C1 segment of cervical spinal cord (tissue), 14 donors: ENCODE measurements at places on chromosomes 16 and 17.

DNA sequence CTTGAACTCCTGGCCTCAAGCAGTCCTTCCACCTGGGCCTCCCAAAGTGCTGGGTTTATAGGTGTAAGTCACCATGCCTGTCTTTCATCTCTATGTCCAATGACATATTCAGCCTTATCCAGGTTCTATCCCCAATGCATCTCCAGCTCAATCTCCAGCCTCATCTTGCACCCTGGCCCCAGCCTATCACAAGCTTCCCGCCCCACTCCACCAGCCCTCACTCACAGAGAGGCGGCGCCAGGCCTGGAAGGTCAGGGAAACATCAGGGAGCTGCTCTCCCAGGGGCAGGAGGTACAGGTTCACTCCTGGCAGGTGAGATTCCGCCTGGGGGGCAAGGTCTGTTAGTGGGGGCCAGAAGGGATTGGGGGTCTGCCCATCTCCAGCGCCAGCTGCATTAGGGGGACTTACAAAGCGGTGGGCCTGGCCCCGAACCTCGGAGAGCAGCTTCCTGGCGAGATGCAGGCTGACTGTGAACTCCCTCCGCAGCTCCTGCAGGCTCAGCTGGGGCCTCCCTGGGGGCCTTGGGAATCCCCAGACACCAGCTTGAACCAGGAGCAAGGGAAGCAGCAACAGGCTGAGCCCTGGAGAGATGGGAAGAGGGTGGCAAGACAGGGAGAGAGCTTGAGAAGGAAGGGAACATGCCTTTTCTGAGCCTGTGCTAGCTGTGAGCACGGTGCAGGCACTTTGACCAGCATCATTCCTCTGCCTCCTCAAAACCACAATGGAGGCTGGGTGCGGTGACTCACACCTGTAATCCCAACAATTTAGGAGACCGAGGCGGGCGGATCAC, 3.0 kb downstream of the IL27 start:
- no peak for DNase-seq

DNA sequence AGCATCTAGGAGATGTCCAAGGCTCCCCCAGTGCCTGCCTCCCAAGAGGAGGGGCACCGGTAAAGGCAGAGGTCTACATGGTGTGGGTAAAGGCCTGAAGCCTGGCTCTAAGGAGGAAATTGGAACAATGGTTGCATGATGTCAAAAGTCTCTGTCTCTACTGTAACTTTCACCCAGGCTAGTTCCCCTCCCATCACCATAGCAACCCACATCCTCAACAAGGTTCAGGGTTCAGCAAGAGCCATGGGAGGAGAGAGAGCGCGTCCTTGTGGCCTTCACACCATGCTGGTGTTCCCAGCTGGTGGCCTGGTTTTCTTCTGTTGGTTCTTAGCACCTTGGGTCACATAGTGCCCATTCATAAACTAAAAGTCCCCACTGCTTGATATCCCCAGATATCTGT, 196.7 kb upstream of the CDH5 start:
- DNase-seq, result no peak

DNA sequence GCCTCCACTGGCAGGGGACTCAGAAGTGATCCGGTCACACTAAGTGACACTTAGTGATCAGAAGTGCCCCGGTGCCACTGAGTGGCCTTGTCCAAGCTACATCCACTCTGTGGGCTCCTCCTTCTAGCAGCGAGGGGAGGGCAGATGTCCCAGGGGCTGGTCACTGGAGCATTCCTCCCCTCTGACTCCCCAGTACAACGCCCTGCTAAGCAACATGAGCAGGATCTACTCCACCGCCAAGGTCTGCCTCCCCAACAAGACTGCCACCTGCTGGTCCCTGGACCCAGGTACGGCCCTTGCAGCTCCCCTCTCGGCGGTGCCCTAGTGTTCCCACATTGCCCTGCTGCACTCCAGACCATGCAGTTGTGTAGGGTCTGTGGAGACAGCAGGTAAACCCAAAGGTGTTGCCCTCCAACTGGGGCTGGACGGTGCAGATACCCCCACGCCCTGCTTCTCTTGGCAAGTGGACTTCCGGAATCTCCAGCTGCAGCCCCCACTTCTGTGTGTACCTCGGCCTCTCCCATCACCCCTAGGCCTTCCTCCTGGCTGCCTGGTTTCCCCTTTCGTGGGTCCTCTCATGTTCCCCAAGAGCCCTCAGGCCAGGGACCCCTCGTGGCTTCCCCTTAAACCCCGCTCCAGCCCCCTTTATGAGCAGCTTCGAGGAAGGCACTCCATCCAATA, 2.1 kb downstream of the ACE start:
- no peak for DNase-seq

GRCh38 chr17:40284085-40284713, 3.5 kb upstream of the CDC6 start:
- DNase-seq, result no peak

DNA sequence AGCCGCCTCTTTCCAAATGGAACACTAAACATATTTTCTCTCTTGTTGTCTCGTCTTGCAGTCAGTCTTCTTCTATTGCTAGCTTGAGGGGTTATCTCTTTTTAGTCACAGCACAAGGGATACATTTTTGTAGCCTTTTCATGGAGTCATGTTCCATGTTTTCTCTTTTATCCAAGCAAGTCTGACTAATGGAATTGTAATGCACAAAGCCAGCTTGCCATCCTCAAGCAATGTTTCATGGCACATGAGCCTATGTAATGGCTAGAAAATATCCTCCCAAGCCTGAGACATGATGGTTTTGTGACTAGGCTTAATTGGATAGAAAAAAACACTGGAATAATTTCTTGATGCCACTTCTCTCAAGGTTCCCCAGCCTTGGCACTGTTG, 414.6 kb upstream of the GOT2 start:
- no peak for DNase-seq

GRCh38 chr16:88923926-88924833, 52.8 kb downstream of the CBFA2T3 start:
- DNase-seq, result no peak

DNA sequence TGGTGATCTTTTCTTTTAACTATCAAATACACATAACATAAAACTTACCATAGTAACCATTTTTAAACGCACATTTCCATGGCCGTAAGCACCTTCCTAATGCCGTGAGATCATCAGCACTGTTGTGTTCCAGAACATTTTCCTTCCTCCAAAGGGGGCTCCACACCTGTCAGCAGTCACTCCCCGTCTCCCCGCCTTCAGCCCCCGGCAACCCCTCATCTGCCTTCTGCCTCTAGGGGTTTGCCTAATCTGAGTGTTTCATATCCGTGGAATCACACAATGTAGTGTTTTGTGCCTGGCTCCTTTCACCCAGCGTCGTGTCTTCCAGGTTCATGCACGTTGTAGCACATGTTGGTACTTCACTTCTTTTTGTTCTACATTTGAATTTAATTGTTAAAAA, 350.1 kb upstream of the TNRC6C start:
- no peak for DNase-seq

DNA sequence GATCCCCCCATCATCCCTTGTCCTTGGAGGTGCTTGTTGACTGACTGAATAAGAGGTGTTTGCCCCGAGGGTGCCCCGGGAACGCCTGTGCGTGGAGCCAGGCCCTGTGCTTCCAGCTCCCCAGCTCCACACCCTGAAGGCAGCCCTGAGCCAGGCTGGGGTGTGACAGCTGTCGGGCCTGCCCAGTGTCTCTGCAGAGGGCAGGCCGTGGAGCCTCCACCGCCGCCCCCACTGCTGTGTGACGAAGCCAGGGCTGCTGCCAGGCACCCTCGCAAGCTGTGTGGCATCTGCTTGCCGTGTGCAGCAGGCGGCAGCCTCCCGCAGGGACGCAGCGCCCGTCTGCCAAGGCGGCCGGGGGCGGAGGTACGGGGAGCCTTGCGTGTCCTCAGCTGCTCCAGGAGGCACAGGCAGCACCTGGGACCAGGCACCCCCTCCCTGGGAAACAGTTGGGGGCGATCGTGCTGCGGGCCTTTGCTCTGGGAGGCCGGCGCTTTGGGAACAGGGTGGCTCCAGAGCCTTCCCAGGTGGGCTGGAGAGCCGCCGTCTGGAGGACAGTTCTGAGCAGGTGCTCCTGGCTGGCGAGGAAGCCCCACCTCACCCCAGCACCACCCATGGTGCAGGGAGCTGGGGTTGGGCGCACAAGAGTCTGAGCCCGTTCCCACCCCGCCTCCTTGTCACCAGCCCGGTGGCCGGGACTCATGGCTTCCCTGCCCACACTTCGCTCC, 26.6 kb downstream of the GSE1 start:
- peak; percentile 38 for DNase-seq

DNA sequence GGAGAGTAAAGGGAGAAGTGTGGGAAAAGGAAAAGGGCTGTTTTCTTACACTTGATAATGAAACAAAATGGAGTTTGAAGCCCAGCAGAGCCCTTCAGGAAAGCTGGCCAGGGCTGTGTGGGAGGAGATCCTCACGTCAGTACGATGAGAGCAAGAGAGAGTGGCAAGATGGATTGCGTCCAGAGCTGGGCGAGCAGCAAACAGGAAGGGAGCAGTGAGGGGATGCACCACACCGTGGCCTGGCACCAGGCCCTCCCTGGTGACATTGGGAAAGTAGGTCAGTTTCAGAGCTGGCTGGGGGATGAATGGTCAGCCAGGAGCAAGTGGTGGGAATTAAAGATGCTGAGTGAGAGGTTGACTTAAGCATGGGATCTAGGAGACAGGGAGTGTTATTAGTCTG, 273.6 kb downstream of the GRIN2A start:
- DNase-seq, result no peak

DNA sequence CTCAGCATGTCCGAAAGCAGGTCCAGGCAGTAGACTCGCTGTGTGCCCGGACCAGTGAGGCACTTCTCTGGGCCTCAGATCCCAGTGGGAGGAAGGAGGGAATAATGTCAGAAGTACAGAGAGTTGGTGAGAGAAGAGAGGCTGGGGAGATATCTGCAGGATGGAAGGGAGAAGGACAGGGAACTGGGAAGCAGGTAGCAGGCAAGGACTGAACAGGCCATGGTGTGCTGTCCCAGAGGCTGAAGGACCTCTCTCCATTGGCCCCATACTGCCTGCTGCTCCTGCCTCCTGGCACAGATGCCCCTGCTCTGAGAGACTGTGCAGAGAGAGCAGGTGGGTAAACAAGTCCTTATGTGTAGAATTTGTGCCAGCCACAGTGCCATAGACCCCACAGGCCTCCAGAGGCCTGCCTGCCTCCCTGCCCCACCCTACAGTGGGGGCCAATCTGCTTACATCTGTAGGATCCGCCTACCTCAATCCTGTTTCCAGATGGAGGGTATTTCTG, 34.2 kb upstream of the CRHR1 start:
- DNase-seq, result no peak

DNA sequence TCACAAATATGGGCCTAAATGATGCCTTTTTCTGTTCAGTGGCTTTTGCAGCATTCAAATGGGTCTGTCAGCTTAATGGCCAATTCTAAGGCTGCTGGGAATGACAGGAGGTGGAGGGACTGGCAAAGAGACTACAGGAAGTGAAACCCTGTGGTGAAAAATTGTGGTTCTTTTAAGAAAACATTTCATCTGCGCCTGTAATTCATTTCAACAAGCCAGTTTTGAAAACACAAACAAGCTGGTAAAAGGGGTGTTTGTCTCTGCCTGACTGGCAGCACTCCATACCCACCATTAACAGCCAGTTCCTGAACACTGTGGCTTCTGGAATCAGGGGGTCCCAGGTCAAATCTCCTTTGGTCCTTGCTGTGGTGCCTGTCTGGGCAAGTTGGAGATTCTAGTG, 3.6 kb upstream of the KDM8 start:
- DNase-seq, result no peak

DNA sequence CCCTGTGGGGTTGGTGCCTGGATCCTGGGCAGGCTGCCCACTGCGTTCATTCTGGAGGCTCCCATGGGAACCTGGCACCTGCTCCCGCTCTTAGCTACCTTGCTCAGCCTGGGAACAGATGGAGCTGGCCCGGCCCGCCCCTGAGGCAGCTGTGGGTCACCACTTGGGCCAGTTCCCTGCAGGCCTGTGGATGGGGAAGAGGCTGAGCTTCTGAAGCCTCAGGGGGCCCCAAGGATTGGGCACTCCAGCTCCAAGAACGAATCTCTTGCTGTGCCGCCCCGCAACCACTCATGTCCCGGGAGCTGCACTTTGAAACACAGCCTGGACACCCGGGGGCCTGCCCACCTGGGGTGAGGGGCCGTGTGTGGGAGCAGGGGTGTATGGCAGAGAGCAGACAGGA, 37.7 kb downstream of the BAHCC1 start:
- DNase-seq, result no peak
